ENCODE measurements at places on chromosomes 1 and 21.

- peak; percentile 87 for DNase-seq
Observed at GRCh38 chr1:26378088-26378878, 5.7 kb upstream of the ZNF683 start.

- DNase-seq, result no peak
Observed at GRCh38 chr1:12528021-12528852, 89.8 kb downstream of the DHRS3 start.

DNA sequence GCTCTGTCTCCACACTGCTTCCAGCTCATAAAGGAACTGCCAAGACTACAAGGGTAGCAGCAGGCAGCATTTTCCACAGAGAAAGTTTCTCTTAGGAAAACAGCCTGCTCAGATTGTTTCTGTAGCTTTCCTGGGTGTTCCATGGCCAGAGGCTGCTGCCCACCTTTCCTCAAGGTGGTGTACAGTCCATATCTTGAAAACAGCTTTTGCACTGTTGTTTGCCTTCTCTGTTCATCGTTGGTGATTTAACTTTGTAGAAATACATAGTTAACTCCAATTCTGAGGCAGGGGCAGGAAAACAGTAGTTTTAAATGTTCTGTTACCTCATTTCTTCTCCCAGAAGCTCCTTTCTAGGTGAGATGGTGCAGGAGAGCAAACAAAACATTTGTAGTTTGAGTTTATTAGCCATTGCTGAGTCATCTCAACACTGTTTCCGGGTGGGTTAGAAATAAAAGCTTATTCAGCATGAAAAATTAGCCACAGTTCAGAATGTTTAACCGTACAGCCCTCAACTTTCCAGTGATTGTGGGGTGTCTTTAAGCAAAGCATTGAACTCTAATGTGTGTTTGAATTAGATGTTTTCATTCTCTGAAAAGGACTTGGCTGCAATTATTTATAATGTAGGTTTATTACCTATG, 41.7 kb downstream of the DIP2A start:
- DNase-seq, result peak; percentile 39

- no peak for DNase-seq
Observed at GRCh38 chr1:53450225-53450624, 9.0 kb upstream of the DMRTB1 start.

DNA sequence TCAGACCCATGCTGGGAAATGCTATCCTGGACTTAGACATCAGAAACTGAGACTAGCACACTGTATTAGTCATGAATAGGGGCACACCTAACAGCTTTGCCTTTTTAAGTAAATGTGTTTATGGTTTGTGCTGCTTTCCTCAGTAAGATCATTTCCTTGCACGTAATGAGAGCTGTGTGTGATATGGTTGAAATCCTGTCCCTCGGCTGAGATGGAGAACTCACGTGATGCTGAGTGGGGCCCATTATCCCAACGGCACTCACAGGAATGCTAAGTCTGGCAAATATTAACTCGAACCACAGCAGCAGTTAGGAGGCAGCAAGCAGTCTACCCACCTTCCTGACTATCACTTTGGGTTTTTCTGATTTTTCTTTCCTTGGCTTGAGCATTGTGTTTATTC, 38.2 kb downstream of the BCL9 start:
- no peak for DNase-seq

- DNase-seq, result peak; percentile 17
Observed at GRCh38 chr1:55071477-55071876, 32.1 kb downstream of the PCSK9 start.

- DNase-seq, result no peak
Observed at GRCh38 chr1:26743426-26744059, 44.2 kb upstream of the PIGV start.

GRCh38 chr1:11851180-11851579, 3.6 kb upstream of the NPPA start:
- DNase-seq, result no peak

Data from CD4-positive, alpha-beta T cell treated with Interferon alpha-2 for 1 hour (primary cell).